ENCODE measurements at places on chromosomes 3 and 15.

GRCh38 chr15:69346112-69346511 is 47.4 kb downstream of the PAQR5 start:
- no peak for DNase-seq

DNA sequence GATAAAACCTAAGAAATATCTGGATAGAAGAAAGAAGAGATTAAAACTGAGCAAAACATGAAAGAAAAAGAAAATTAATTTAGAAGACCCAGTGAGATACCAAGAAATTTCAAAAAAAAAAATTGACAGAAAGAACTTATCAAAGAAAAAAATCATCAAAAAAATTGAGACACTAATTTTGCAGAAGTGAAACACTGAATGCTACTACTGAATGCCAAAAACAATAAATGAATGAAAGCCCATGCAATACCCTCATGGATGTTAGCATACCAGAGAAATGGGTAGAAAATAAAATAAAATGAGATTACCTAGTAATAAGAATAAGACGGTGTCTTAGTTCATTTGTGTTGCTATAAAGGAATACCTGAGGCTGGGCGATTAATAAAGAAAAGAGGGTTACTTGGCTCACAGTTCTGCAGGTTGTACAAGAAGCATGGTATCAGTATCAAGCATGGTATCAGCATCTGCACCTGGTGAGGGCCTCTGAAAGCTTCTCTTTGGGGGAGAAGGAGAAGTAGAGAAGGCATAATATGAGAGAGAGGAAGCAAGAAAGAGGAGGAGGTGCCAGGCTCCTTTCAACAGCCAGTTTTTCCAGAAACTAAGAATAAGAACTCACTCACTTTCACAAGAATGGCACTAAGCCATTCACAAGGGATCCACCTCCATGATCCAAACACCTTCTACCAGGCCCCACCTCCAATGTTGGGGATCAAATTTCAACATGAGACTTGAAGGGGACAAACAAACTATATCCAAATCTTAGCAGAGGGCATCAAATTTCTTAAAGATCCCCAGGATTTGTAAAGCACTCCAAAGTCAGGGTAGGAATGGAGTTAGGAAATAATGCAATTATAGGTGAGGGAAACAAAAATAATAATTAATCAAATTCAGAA is 73.2 kb downstream of the BTLA start:
- DNase-seq, result peak; percentile 25

GRCh38 chr15:89303986-89304385 is 30.6 kb downstream of the POLG start:
- no peak for DNase-seq

- DNase-seq, result no peak
Observed at GRCh38 chr3:169402672-169403360, 260.7 kb downstream of the MECOM start.

DNA sequence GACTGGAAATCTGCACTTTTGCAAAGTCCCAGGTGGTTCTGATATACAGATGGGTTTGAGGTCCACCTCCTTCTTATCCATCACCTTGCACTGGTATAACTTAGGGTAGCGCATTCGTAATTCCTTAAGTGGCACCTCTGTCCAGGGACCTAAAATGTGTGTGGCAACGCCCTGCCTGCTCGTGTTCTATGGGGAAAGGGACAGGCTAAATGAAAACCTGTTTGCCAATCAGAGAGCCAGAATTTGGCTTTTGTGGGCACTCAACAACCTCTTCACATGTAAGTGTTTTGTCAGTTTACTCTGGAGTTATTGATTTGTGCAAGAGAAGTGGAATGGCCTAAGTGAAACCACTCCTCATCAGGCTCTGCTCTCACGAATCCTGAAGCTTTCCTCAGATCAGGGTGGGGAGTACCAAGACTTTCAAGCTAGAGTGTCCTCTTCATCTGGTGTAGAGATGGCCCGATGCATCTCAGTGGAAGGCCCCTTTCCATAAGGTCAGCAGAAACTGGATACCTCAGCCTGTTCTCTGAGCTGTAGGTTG is 138.3 kb downstream of the ALDH1A2 start:
- no peak for DNase-seq

GRCh38 chr3:71495708-71496472 is 87.6 kb downstream of the FOXP1 start:
- peak; percentile 80 for DNase-seq

DNA sequence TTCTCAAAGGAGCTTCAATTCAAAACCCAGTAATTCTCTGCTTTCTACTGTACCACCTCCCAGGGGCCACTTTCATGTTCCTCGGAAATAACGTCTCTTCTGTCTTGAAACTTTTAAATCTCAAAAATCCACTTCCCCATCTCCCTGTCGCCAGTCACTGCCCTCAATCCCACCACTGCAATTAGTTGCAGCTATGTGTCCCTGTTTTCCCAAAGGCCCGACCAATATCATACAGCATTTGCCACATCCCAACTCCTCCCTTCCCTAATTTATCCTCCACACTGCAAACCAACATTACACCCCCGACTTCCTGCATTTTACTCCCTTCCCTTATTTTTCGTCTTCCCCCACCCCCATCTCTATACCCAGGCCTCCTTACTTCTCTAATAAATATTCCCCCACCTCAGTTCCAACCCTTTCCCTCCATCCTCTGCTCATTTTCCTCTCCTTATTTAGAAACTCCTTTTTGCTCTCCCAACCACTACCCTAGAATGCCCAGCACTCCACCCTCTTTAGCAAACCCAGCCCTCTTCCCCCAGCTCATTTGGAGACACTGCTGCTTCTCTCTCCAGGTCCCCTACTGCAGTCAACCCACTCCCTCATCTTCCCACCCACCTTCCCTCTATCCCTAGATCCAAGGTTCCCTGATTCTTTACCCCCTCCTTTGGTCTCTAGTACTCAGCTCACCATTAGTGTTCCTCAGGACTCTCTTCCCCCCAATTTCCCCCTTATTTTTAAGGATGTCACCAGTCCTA is 1.1 kb downstream of the NPTN start:
- DNase-seq, result peak; percentile 51

- DNase-seq, result no peak
Observed at GRCh38 chr15:68034081-68034480, 20.0 kb upstream of the PIAS1 start.

- peak; percentile 93 for DNase-seq
Observed at GRCh38 chr3:179852142-179852905, 184.4 kb downstream of the PEX5L start.

DNA sequence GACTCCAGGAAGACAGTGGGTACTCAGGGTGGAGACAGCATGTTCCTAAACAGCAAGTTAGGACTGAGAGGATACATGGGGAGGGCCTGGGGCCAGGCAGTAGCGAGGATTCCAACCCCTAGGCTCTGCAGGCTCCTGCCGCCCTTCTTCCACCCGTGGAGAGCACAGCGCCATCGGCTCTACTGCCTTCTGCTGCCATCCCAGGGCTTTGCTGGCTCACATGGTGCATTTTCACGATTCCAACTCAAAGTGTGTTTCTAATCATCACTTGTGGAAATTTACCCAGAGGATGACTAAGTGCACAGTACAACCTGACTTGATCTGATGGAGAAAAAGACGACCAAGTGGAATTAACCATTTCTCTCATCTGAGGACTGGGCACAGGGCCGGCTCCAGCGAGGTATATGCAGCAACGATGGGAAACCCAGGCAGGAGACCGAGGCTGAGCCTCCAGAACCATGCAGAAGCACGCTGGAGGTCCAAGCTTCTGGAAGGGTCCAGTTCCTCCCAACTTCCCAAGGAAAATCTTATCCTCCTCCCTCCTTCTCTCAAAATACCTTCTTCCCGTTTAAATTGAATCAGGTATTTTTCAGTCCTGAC is 104.6 kb downstream of the LRIG1 start:
- no peak for DNase-seq

Data from MV-4-11 (cell line).